ENCODE measurements at places on chromosomes 1 and 21.

GRCh38 chr1:65357291-65357960 is 48.1 kb downstream of the DNAJC6 start:
- no peak for DNase-seq

- DNase-seq: no peak
Observed at GRCh38 chr1:183646776-183647175, 6.3 kb downstream of the APOBEC4 start.

DNA sequence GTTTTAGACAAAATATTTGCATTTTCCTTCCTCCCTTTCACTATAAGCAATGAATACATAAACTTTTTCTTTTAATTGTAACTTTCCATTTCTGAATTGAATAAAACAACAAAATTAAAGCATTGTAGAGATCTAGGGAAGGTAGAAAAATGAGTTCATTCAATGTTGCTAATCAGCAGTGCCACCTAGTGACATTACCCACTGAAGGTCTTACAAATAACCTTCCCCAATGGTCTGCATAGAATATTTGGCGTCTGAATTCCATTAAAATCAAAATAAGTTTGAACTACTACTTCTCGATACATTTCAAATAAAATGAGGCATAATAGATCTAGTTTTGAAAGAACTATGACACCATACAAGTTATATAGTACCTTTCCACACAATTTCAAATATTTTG is 19.6 kb downstream of the FH start:
- no peak for DNase-seq

DNA sequence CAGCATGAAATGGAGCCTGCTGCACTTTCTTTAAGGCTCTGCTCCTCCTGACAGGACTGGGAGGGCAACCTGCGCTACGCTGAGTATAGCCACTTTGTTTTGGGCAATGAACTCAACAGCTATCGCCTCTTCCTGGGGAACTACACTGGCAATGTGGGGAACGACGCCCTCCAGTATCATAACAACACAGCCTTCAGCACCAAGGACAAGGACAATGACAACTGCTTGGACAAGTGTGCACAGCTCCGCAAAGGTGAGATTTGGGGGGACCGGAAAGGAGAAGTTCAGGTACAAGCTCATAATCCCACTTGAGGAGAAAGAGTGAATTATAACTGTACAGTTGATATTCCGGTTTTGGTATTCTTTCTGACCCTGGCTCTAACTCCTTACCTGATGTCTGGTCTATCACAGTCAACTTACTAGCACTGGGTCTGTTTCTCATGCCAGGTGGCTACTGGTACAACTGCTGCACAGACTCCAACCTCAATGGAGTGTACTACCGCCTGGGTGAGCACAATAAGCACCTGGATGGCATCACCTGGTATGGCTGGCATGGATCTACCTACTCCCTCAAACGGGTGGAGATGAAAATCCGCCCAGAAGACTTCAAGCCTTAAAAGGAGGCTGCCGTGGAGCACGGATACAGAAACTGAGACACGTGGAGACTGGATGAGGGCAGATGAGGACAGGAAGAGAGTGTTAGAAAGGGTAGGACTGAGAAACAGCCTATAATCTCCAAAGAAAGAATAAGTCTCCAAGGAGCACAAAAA is 5.4 kb downstream of the ANGPTL7 start:
- no peak for DNase-seq

DNA sequence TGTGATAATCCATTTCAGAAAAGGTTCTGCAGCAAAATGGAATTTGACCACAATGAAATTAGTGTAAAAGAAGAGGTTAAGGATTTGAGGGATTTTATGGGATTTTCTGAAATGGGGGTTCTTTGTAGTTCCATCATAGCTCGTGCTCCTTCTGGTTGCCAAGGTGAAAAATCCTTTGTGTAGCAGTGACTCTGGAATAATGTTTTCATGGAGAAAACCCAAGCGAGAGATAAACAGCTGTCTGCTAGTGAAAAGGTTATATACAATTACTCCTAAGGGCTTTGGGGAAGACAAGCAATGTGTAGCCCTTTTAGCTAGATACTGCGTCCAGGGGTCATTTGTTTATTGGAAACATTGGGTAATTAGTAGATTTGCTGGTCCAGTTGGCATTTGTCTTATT is 453.2 kb upstream of the DEPDC1 start:
- DNase-seq: no peak

GRCh38 chr1:201004732-201005131 is 18.8 kb downstream of the KIF21B start:
- no peak for DNase-seq

DNA sequence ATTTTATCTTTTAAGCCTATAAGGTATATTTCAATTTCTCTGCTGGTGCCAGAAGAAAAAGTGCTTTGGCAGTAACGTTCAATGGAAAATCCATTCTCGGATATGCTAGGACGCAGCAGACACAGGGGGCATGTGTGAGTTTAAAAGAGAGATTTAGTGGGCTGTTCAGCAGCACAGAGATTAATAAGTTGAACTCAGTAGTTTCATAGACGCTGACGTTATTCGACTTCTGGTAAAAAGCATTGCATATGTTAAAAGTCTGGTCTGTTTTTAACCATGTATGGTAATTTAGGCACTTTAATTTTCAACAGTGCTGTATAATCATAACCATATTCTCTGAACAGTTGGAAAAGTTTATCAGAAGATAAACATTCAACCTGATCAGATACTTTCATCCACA is 99.6 kb downstream of the ATP6V1G3 start:
- DNase-seq: no peak

- DNase-seq: no peak
Observed at GRCh38 chr1:65469889-65470340, 49.4 kb downstream of the LEPR start.

DNA sequence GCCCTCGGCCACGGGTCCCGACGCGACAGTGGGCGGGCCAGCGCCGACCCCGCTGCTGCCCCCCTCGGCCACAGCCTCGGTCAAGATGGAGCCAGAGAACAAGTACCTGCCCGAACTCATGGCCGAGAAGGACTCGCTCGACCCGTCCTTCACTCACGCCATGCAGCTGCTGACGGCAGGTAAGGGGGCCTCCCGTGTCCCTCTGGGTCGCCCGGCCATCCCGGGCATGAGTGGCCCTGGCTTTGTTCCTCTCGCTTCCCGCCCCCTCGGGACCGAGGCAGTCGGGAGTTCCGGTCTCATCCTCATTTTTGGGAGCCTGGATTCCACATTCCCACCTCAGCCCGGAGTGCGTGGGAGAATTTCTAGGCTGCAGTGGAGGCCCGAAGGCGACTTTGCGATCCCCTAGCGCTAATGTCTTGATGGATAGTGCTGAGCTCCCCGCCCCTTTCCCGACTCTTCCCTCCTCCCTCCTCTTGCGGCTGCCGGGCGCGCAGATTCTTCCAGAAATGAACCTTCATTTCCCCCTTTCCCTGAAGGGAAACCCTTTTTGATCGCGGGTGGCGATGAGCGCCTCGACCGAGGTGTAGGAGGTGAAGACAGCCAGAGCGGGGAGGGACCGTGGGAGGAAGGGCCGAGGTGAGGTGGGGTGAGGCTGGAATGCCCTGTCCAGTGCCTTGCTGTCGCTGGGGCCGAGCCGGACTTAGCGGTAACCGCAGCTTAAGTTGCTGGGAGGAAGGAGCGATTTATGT is 705 bp downstream of the KHDRBS1 start:
- DNase-seq: peak; percentile 19

DNA sequence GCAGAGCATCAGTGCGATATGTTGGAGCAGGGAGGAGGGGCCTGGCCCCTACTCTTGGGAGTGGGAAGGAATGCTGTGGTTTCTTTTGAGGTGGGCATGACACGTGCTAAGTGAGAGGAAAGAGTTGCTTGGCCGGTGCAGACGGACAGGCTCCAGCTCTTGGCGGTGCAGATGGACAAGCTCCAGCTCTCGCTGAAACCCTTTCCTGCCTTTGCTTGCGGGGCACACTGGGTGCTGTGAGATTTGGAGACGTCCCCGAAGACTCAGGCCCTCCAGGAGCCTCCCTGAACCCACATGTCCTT is 15.9 kb downstream of the PDXK start:
- DNase-seq: no peak

DNA sequence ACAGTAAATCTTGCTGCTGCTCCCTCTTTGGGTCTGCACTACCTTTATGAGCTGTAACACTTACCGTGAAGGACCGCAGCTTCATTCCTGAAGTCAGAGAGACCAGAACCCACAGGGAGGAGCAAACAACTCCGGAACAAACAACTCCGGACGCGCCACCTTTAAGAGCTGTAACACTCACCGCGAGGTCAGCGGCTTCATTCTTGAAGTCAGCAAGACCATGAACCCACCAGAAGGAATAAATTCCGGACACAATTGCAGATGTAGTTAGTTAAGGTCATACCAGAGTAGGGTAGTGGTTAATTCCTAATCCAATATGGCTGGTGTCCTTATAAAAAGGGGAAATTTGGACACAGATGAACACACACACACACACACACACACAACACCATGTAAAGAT is 37.7 kb downstream of the VTCN1 start:
- DNase-seq: no peak

DNA sequence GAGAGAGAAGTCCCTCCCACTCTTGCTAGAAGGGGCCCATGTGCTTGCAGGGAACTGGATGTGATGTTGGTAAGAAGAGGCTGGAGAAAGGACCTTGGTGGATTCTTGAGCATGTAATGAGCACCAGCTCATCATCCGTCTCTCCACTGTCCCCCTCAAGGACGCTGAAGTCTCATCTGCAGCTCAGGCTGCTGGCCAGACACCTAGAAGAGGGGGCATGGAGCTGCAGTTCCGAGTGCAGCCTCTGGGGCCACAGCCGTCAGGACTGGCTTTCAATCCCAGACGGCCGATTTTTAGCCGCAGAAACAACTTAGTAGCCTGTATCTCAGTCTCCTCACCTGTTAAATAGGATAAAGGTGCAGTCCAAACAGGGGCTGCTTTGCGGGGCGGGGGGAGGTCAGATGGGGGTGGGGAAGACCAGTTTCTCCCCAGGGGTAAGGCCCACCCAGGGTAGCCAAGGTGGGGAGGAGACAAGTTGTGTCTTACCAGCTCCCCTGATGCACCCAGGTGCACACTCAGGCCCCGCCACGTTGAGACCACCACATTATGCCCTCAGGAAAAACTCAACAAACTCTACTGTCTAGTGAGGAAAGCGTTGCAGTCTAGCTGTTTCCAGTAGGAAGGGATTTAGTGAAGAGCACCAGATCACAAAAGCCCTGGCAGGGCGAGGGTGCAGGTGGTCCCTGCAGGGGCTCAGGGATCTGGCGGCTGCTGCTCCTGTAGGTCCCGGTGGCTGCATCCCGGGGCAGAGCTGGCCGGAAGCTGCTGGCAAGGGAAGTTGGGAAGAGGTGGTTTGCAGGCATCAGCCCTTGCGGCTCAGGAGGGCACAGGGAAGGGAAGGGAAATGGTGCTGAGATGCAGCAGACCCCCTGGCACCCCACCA is 29.5 kb downstream of the LDLRAP1 start:
- DNase-seq: peak; percentile 15

DNA sequence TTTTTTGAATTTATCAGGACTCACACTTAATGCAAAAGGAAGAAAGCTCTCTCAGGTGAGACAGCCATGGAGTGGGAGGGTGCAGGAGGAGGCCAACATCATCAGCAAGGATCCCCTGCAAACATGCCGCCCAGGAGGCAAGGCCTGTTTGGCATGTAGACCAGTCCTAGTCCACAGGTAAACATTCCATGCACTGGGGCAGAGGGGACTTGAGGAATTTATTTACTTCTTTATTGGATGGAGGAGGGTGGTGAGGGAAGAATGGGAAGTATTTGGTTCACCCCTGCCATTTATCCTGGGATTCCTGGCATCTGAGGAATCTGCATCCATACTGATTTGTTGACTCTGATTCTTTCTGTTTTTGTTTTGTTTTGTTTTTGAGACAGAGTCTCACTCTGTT is 1.5 kb upstream of the UQCRHL start:
- DNase-seq: no peak

GRCh38 chr21:17784180-17784598 is 35.0 kb downstream of the C21orf91 start:
- no peak for DNase-seq

- DNase-seq: no peak
Observed at GRCh38 chr1:36067871-36068270, 16.0 kb upstream of the TEKT2 start.

DNA sequence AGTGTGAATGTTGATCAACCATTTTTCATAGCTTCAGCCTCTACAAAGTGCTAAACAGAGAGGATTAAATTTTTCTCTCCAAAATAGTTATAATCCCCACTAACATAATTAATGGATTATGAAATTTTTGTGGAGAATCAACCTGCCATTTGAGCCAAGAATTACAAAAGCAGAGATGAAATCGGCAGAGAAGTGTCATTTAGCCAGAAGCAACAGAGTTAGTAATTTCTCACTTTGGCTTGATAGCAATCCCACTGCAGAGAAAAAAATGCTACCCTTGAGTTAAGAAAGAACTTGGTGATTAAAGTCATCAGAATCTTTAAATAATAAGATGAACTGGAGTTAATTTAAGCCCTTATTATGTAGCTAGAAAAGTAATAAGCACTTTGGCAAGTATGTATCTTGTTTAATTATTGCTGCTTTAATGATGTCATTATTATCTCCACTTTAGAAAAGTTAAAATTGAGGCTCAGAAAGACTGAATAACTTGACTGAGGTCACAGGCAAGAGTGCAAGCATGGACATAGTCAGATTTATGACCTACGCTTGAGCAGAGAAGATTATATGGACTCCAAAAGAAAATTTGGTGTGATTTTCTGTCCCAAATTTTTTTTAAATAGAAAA is 37.3 kb downstream of the RGS4 start:
- DNase-seq: no peak

- DNase-seq: no peak
Observed at GRCh38 chr1:248872752-248873408, 14.0 kb upstream of the ZNF692 start.

DNA sequence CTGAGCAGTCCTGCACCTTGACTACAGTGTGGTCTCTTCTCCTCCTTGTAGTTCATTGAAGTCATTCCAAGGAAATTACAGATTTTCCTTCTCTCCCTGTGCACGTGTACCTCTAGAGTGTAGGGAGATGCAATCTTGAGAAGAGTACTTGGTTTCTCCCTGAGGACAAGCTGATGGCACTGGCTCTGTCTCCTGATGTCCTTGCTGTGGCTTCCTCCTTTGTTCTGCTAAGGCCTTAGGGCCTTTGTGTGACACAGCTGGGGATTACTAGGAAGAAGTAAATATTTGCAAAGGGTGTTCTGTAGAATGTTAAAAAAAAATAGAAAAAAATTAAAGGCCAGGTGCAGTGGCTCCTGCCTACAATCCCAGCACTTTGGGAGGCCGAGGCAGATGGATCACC is 66.2 kb upstream of the APOBEC4 start:
- no peak for DNase-seq

DNA sequence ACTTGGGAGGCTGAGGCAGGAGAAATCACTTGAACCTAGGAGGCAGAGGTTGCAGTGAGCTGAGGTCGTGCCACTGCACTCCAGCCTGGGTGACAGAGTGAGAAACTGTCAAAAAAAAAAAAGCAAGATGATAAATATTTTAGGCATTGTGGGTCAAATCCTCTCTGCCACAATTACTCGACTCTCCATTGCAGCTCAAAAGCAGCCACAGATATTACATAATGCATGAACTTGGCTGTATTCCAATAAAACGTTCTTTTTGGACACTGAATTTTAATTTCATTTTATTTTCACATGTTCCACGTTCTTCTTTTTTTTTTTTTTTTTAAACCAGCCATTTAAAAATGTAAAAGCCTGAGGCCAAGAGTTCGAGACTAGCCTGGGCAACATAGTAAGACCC is 69.4 kb downstream of the TCP10L start:
- DNase-seq: no peak

Measured in stimulated activated CD8-positive, alpha-beta memory T cell treated with anti-CD3 and anti-CD28 coated beads, Interleukin-12 subunit alpha, Interleukin-12 subunit beta, amount 100 ng/mL, for 4 hours (primary cell).